ENCODE measurements at places on chromosomes 16 and 17.

- no peak for DNase-seq
Observed at GRCh38 chr16:53036066-53036465, 16.6 kb downstream of the CHD9NB start.

DNA sequence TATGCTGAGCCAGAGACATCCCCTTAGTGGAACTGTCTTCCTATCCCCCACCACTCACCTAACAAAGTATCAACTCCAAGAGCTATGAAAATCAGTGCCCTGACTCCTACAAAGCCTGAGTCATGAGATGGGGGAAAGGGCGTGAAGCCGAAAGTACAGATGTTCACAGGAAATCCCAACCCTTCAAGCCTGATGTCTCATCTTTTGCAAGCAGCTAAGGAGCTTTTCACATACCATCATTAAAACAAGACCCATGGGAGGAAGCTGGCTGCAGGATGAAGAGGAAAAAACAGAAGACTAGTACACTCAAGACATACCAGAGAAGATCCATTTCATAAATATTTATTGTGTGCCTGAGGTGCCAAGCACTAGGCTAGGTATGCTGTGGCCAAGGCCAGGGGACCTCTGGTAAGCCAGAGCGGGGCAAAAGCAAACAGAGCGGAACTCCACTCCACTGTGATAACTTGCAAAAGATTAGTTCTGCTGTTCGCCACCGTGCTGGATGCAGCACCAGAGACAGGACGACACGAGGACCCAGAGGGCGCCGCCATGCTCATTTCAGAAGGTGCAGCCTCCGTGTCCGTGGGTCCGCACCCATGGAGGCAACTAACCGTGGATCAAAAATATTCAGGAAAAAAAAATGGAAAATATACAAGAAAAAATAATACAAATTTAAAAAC lies 4.5 kb upstream of the MNT start:
- DNase-seq = peak; percentile 42

- DNase-seq = no peak
Observed at GRCh38 chr17:21235921-21236320, 17.3 kb downstream of the NATD1 start.

- DNase-seq = no peak
Observed at GRCh38 chr16:69436896-69437295, 12.5 kb downstream of the CYB5B start.

- DNase-seq = peak; percentile 77
Observed at GRCh38 chr16:70653809-70654771, 7.7 kb downstream of the IL34 start.

GRCh38 chr17:35467824-35468223 lies 19.3 kb upstream of the SLFN13 start:
- DNase-seq = no peak

- peak; percentile 71 for DNase-seq
Observed at GRCh38 chr16:48317614-48318315, 67.4 kb downstream of the SIAH1 start.

- DNase-seq = peak; percentile 92
Observed at GRCh38 chr17:58344047-58344790, 7.8 kb downstream of the SUPT4H1 start.

- DNase-seq = no peak
Observed at GRCh38 chr17:72646176-72646575, 446.3 kb downstream of the SLC39A11 start.

DNA sequence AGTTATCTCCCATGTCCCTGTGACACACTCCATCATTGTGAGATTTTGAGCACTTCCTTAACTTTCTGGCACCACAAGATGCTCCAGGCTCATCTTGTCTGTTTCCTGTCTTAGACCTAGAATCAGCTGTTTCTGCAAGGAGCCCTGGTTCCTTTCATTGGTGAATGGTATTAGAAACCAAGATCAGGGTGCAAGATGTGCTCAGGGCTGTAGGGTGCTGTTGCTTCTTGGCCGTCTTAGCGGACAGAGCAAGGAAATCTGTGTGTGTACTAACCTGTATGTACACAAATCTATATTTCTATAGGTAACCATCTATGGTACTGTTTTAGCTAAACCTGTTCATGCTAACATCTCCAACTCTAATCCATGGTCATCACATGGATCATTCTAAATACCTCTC lies 8.1 kb upstream of the PRM1 start:
- DNase-seq = no peak

DNA sequence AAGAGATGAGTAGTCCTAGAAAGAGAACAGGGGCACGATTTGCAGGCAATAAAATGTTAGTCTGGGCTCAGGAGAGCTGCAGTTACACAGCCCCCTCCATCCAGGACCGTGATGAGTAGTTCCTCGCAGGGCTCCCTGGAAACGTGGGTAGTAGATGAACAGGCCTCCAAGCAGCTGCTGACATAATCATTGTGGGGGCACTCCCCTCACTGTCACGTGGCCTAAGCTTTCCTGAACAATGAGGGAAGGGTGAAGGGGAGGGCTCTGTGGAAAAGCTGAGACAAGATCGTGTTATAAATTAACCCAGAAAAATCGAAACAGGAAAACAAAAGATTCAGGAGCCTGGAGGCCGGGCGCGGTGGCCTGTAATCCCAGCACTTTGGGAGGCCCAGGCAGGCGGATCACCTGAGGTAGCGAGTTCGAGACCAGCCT lies 1.3 kb upstream of the PER1 start:
- DNase-seq = peak; percentile 98

Data from suppressor macrophage (primary cell).